GM13976 (cell line): ENCODE measurements at places on chromosomes 16 and 17.

DNA sequence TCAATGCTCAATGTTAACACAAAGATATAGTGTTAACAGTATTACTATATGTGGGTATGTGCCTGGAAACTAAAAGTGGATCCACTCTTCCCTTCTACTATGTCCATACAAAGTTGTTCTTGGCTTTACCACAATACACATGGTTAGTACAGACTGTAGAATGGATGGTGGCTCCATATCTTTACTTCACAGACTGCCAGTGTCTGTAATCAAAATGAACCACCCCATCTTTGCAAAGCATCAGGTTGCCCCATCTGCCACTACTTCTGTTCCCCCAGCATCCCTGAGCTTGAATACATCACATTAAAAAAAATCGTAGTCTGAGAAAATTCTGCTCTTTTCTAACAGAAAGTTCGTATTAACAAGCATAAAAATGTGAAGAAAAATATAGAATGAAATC is 30.0 kb downstream of the USP32 start:
- DNase-seq = no peak

DNA sequence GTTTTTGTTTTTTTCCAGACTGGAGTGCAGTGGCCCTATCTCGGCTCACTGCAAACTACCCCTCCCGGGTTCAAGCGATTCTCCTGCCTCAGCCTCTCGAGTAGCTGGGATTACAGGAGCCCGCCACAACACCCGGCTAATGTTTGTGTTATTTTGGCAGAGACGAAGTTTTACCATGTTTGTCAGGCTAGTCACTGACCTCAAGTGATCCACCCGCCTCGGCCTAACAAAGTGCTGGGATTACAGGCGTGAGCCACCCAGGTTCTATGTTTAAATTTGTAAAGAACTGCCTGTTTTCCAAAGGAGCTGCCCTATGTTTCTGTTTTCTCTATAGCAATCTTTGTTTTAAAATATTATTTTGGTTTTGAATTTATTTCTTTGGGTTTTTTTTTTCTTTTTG is 13.8 kb upstream of the C16orf87 start:
- DNase-seq = no peak

DNA sequence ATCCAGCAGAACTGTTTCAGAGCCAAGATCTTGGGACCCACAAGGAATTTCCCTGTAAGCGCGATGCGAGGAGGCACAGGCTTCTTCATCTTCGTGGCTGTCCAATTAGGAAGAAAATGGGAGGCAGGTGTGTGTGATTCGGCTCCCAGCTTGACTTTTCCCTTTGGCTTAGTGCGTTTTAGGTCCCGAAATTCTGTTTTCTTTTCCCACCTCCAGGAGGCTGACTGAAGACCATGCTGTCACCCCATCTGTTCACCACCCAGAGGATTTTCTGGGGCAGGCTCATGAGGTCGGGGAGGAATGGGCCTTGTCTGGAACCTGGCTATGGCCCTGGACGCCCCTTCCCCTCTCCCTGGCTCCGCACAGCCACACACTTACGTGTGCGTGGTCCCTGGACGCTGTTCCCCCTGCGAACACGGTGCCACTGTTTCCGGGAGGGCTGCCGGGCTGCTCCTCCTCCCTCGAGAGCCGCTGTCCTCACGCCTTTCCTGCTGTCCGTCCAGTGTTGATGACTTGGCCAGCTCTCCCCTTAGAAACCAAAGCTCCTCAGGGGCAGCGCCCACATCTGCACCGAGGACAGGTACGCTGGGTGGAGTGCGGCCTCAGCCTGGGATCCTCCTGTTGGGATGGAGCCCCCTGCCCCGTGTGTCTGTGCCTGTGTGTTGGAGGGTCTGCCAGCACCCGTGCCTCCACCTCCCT is 2.7 kb upstream of the PABPN1L start:
- DNase-seq = no peak

DNA sequence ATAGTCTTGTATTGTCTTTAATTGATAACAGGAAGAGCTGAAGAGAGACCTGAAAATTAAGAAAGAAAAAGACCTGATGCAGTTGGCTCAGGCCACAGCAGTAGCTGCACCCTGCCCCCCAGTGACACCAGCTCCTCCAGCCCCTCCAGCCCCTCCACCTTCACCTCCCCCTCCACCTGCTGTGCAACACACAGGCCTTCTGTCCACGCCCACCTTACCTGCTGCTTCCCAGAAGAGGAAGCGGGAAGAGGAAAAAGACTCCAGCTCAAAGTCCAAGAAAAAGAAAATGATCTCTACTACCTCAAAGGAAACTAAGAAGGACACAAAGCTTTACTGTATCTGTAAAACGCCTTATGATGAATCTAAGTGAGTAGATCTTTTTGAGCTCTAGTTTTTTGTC is 36.8 kb downstream of the C17orf58 start:
- no peak for DNase-seq

GRCh38 chr16:12239226-12239625 is 262.7 kb downstream of the SNX29 start:
- no peak for DNase-seq
